ENCODE measurements at places on chromosomes 3 and 15. TPM values are rescaled to one million over a fixed set of nuclear protein-coding genes. Genes with fewer than 3 reads are reported as not detected.

GRCh38 chr3:196335503-196335948, 2.7 kb downstream of the TM4SF19 start:
- DNase-seq: no peak

GRCh38 chr15:98764291-98764690, 116.0 kb downstream of the IGF1R start:
- no peak for DNase-seq

GRCh38 chr3:64909757-64910467, 222.1 kb upstream of the ADAMTS9 start:
- DNase-seq: no peak

- DNase-seq: no peak
Observed at GRCh38 chr3:40572588-40572987, 47.8 kb downstream of the ZNF621 start.

GRCh38 chr15:71666763-71667620, 143.4 kb upstream of the NR2E3 start:
- DNase-seq: peak; percentile 93

DNA sequence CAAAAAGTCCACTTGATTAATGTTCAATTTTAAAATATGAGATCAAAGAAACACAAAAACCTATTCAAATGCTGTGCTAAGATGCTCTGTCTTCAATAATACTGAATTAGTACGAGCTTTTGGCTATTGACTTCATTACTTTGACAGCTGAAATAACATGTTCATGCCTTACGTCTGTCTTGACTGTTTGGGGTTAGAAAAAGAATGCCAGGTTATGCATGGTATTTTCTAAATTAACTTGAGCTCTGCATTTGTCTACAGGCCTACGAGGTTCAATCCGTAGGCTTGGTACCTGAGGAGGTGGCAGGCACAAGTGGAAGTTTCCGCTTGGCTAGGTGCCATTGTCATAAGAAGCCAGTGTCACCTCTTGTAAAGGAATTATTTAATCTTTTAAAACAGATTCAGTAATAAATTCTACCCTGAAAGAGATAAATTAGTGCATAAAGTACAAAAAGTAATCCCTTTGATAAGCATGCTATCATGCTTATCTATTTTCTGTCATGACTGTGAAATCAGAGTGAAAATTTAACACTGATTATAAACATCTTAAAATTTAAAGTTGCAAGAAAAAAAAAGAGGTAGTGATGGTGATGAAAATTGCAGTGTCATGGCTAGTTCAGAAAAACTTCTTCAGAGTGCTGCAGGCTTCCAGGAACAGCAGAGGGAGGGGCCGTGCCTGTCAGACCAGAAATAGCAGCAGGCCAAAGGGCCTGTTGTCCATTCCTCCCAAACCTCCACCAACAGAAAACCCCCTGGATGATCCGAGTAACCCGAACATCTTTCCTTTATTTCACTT, 115.7 kb downstream of the ARRDC4 start:
- no peak for DNase-seq

- no peak for DNase-seq
Observed at GRCh38 chr3:153856932-153857331, 264.3 kb upstream of the ARHGEF26 start.

- no peak for DNase-seq
Observed at GRCh38 chr15:38050529-38051448, 116.3 kb downstream of the TMCO5A start.

- DNase-seq: no peak
Observed at GRCh38 chr15:78168608-78169007, 19.4 kb downstream of the IDH3A start.

GRCh38 chr3:189292667-189293484, 121.1 kb downstream of the TPRG1 start:
- no peak for DNase-seq

GRCh38 chr3:135240426-135240825, 445.4 kb downstream of the EPHB1 start:
- DNase-seq: no peak

DNA sequence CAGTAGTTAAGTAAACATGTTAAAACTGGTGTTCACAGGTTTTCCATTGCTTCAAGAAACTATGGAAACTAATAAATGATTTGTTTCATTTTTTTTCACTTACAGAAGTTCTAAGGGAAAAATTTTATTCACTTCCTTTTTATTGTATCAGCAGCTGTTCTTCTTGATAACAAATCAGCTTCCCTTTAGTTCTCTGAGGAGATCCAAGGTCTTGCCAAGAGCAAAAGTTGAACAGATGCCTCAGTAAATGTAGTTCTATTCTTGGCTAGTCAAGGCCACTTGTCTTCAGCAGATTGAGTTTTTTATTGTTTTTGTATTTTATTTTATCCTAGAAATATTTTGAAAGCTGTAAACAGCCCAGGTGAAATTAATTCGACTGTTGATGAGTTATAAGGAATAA, 41.8 kb downstream of the KCNH8 start:
- no peak for DNase-seq

GRCh38 chr3:116524453-116525210, 79.3 kb upstream of the LSAMP start:
- DNase-seq: no peak

DNA sequence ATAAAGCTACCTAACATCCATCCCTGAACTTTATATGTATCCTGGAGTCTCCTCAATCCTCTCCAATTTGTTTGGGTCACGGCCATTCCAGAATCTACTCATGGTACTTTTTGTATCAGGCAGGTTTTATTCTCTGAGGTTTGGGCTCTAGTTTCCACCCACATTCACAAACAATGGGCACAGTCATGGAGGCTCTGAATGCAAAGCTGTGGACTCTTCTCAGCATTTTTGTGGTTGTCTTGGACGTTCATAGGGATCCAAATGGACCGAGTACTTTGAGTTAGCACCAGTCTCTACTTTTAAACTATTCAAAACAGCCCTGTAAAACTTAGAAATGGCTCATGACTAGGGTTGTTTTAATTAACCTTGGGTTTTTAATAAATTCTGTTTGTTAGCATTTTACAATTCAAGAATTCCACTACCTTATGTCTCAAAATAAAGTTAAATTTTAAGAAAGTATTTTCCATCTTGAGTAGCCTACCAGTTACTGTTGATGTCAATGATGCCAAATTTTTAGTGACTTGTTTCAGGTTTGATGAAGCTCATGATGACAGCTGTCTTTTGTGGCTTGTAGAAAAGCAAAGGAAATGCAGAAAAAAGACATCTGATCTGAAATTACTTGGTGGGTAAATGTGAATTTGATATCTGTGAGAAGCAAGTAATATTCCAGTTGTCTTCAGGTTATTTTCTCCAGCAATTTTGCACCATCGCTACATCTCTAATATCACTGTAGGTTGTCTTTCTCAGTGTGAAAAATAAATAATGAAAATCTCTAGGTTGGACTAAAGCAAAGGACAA, 275.7 kb upstream of the THBS1 start:
- DNase-seq: no peak

DNA sequence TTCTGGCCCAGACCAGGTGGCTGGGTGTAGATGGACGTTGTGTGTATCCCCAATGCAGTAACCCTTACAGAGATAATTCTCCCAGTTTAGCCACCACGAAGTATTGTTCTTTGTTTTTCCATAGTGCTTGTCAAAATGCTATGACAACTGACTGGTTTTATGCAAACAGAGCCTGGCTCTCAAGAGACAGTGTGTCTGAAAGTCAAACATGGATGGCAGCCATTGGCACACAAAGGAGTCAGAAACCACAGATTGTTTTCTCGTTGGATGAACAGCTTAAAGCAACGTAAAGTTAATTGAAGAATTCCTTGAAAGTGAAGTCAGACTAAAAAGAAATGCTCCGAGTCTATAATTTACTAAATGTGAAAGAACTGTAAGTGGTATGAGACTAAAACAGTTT, 91.2 kb downstream of the FILIP1L start:
- DNase-seq: no peak

DNA sequence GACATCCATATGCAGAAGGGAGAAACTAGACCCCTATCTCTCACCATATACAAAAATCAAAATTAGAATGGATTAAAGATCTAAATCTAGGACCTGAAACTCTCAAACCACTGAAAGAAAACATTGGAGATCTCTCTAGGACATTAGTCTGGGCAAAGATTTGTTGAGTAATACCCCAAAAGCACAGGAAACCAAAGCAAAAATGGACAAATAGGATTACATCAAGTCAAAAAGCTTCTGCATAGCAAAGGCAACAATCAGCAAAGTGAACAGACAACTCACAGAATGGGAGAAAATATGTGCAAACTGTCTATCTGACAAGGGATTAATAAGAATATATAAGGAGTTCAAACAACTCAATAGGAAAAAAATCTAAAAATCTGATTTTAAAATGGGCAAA, 54.8 kb downstream of the MYO9A start:
- no peak for DNase-seq

- DNase-seq: no peak
Observed at GRCh38 chr3:149251186-149251585, 29.6 kb upstream of the CP start.

DNA sequence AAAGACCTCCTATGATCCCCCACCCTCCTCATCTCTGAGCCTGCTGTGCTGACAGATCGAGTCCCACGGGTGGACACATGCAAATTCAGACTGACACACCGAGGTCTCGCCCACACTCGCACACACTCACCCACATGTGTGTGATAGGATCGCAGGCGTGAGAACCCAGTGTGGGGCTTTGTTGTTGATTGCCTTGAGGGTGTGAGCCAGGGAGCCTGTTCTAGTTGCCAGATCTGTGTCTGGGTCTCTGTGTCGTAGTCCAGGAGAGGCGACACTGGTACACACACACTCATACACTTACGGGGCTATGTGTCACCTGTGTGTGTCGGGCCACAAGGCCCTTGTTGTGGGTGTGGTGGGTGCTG, 2.0 kb downstream of the EPHB3 start:
- no peak for DNase-seq

GRCh38 chr15:65789759-65790425, 2.2 kb downstream of the DENND4A start:
- no peak for DNase-seq

GRCh38 chr3:184570035-184570434, 8.4 kb downstream of the EPHB3 start:
- DNase-seq: no peak

GRCh38 chr15:72200395-72201237, 3.0 kb upstream of the GRAMD2A start:
- DNase-seq: no peak

DNA sequence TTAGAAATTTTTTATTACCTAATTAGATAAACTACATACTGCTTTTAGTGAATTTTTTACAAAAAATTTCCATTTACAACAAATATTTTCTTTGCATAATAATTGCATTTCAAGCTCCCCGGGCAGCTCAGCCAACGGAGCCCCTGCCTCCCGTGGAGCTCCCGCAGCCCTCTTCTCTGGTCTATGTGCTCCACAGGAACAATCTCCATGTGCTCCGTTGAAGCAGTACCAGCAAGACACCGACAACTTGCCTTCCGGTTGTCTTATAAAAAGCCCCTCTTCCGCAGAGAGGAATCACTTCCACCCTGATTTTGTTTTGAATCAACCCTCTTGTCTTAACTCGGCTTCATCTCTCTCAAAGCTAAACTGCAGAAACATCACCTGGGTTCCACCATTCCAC, 46.9 kb upstream of the CHD2 start:
- no peak for DNase-seq

GRCh38 chr3:16337856-16338540, 73.0 kb downstream of the OXNAD1 start:
- DNase-seq: peak; percentile 38

DNA sequence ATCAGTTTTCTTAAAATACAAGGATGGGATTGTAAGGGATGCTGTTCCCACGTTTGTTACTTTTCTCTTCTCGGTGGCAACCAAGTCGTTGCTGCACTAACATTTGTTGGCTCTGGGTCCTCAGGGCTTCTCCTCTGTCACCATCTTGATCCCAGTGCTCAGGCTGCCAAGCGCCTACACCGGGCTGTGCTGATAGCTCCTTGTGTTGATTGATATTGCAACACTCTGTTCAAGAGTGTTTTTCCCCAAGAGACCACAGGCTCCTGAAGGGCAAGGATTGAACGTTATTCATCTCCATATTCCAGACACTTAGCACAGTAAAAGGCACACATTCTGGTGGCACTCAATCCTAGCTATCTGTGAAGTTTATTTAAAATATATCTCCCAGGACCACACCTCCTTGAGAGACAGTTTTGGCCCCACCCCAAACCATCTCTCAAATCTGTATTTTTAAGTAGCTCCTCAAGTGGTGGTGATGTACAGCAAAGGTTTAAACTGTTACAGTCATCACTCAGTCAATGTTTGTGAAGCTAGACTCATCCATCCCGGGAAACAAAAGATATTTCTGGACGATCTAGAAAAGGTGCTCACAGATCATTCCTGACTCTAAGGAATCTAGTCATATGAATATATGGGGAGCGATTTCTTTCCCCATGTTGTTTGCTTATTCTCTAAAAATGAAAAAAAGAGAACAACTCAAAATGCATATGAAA, 38.5 kb upstream of the FOXP1 start:
- DNase-seq: no peak

DNA sequence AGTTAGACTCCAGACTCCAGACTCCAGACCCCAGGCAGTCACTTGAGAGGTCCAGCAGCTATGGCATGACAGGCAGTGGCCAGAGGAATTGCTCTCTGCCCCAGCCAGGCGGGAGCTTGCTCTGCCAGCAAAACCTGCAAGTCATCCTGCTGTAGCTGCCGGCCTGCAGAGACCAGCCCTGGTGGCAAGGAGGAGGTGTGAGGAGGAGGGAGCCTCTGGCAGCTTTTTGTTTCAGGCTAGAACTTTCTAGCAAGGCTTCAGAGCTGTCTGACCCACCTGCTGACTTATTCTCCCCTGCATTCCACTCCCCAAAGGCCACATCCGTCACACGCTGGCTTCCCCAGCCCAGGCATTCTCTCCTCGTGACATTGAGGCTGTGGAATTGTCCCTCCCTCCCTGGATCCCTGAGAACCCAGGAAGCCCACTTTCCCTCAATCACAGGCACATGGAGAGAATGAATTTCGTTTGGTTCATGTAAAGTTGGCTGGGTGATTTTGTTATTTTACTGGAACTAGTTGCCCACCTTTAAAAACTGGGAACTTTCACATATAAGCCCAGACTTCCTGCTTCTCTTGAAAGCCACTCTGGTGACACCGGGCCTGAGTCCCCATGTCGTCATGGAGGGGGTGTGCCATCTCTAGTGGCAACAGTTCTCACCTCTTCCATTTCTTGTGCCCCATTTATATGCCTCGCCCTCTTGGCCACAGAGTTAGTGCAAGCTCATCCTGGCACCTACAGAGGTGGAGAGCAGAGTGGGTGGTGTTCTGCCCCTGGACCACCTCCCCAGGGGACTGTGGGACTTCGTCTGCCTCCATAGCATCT, 82.7 kb downstream of the ABHD5 start:
- DNase-seq: no peak

- DNase-seq: peak; percentile 73
Observed at GRCh38 chr3:22960105-22960984, 242.8 kb upstream of the UBE2E2 start.

Gene CTXN2
- not detected for polyA plus RNA-seq

Gene ZSCAN2
- polyA plus RNA-seq: 3.7 TPM

Gene LXN
- 31.2 TPM for polyA plus RNA-seq

Gene ADGRG7
- not detected for polyA plus RNA-seq

Gene CCDC33
- 4.3 TPM for polyA plus RNA-seq

Gene STAG1
- 11.7 TPM for polyA plus RNA-seq

Gene TNNC1
- polyA plus RNA-seq: 250 TPM

Gene SLC49A4
- polyA plus RNA-seq: 7.3 TPM

Gene CHST2
- polyA plus RNA-seq: 4.1 TPM

Gene FETUB
- not detected for polyA plus RNA-seq

Gene LRRIQ4
- polyA plus RNA-seq: not detected

Gene PP2D1
- not detected for polyA plus RNA-seq

Gene UNC13C
- not detected for polyA plus RNA-seq

Gene SLC22A14
- 0.06 TPM for polyA plus RNA-seq

Gene CHRFAM7A
- polyA plus RNA-seq: 2.8 TPM

Gene TEX264
- polyA plus RNA-seq: 105 TPM

Gene SPCS1
- 97.4 TPM for polyA plus RNA-seq
